Left lung (tissue), 14 donors: ENCODE measurements at places on chromosomes 12 and 14. TPM values are rescaled to one million over a fixed set of nuclear protein-coding genes. Genes with fewer than 3 reads are reported as not detected.

ERBB3 gene
- polyA plus RNA-seq = 80.3 TPM

KCNH3 gene
- polyA plus RNA-seq = 1.4 TPM

TAS2R42 gene
- polyA plus RNA-seq = not detected

RHOJ gene
- 62.7 TPM for polyA plus RNA-seq

ERC1 gene
- 41.9 TPM for polyA plus RNA-seq

MAPK1IP1L gene
- polyA plus RNA-seq = 81.5 TPM

RPL10L gene
- polyA plus RNA-seq = 0.44 TPM

FAM90A1 gene
- 3.2 TPM for polyA plus RNA-seq

NPAS3 gene
- polyA plus RNA-seq = 0.48 TPM

TPH2 gene
- polyA plus RNA-seq = 0.21 TPM

NGDN gene
- 69.2 TPM for polyA plus RNA-seq

GAS2L3 gene
- polyA plus RNA-seq = 17.0 TPM

BRI3BP gene
- 7.3 TPM for polyA plus RNA-seq

GALC gene
- 31.0 TPM for polyA plus RNA-seq

MYF6 gene
- polyA plus RNA-seq = 0.44 TPM

AHNAK2 gene
- polyA plus RNA-seq = 1.6 TPM
